ENCODE measurements at places on chromosomes 16 and 17.

DNA sequence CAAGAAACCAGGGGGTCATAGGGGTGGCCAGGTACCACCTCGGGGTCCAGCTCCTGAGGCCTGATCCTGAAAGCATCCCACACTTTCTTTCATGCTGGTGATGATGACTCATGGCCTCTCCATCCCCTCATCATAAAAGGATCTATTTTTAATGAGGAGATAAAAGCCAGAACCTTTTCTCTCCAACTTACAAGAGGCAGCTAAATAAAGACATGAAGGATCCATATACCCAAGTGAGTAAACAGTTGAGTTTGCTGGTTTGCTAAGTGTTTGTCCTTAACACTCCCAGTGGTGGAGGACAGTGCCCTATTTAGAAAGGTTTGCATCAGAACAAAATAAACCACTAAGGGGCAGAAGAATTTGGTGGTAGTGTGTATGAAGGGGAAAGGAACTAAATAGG, 383.8 kb downstream of the GRIN2A start:
- no peak for DNase-seq

GRCh38 chr17:59800530-59800942, 92.2 kb downstream of the TUBD1 start:
- DNase-seq: no peak

DNA sequence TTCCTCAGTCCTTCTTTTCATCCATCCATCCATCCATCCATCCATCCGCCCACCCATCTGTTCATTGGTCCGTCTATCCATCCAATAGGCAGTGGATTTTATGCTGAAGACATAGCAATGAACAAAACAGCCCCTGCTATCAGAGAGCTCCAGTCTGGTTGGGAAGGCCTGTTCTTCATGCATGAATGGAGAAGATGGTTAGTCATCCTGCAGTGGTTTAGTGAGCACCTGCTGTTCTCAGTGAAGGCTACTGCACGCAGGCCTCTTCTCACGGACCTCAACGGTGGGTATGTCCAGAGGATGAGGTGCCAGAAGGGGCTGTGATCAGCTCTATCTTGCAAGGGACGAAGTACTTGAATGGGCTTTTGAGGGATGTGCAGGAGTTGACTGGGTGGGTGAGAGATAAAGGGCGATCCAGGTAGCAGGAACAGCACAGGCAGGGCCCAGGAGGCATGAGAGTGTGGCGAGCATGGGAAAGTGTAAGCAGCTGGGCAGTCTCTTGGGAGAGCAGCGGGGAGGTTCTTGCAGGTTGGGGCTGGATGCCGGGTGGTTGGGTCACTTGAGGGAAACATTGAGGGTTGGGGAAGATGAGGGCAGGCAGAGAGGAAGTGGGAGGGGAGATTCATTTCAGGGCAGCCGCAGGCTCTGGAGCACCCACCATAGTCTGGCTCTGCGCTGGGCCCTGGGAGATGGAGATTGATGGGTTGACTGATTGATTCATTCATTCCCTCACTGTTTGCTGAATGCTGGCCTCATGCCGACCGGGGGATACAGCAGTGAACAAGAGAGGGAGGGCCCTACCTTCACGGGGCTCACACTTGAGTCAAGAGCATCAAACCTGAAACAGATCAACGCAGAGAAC, 115.0 kb upstream of the CIBAR2 start:
- no peak for DNase-seq

DNA sequence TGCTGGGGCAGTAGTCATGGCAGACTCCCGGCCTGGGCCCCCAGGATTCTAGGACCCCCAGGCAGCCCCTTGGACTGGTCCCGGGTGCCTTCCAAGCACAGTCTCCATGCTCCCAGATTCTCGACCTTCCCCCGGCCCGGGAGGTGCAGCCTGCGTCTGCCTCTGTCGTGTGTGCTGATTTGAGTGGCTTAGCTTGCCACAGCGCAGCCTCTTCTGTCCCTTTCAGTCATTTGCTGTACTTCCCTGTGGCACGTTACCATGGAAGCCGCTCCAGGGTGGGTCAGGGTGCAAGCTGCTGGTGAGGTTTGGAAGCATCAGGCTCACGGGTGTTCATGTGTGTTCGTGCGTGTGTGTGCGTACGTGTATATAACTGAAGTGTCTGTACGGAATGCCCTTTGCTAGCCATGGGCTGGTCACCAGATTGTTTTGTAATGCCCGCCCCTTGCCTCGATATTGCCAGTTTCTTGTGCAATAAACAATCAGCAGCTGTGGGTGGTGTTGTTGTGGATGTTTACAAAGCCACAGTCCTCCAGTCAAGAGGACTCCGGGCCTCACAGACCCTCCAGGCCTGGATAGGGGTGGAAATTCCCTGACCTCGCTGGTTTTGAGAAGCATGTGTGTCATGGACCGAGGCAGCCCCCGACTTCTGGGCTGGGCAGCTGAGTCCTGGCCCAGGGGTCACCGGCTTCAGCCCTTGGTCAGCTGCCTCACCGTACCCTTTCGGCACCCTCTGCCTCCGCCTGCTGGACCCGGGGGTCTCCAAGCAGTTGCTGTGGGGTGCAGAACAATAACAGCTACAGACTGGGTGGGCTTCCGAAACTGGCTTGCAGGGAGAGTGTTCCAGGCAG, 9.7 kb upstream of the CLEC18A start:
- DNase-seq: no peak

DNA sequence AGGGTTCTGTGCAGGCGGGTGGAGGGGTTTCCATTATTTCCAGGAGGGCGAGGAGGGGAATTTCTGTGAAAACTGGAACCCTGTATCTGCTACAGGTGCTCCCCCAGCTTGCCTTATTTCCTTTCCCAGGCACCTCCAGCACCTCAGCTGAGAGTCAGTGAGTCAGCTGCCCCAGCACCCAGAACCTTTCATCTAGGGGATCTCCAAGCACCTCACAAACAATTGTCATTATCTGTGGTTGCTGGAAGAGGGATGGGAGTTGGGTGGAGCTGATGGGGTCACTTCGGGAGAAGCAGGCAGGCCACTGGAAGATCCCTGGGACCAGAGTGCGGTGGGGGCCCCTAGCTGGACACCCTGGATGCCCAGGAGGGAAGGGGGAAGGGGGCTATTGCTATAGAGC, 10.0 kb upstream of the CLUH start:
- no peak for DNase-seq

GRCh38 chr16:81514041-81514559, 69.5 kb downstream of the CMIP start:
- DNase-seq: no peak

- DNase-seq: no peak
These were observed 123.7 kb downstream of the SPACA3 start for GRCh38 chr17:33115366-33115765.

GRCh38 chr16:64540434-64540833, 581.4 kb downstream of the CDH11 start:
- DNase-seq: no peak

DNA sequence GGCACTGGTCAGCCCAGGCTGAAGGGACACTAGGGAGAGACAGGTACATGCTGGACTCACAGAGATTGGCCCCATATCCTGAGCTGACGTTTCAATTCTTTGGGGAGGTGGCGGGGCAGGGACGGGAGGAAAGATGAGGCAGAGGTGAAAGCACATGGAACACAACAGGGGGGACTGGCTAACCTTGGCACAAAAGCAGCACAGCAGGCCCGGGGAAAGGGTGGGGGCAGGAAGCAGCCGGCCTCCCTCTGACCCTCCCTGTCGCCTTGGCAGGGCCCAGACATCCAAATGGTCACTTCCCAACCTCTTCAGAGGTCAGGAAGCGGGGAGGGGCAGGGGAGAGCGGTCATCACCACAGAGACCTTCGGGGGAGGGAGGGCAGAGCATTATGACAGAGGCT, 6.6 kb downstream of the VAT1 start:
- no peak for DNase-seq

DNA sequence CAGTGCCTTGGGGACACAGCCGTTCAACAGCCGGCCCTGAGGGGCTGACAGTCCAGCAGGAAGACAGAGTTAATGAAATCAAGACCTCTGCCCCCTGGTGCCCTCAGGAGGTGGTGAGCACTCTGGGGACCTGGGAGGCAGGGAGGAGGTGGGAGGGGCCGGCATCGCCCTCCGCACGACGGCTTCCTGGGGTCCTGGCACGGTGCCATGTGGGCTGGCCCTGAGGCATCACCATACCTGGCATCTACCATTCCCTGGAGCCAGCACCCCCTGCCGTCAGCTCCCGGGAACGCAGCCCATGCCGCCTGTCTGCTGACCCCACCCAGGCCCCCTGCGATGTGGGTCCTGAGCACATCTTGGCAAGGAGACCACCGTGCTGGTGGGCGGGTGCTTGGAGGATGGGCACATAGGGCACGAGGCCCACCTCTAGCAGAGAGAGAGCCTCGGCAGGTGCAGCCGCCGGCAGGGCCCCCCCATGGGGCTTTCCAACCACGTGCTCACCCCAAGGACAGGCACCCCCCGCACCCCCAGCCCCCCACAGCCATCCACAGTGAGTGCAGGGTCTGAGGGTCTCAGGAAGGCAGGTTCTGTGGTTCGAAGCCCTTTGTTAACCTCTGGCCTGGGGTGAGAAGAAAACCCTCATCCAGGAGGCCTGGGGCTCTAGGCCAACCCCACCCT, 52.5 kb downstream of the ZFPM1 start:
- peak; percentile 41 for DNase-seq

GRCh38 chr16:66002601-66003000, 363.9 kb upstream of the CDH5 start:
- DNase-seq: no peak

- no peak for DNase-seq
These were observed 8.0 kb upstream of the CCL1 start for GRCh38 chr17:34370997-34371395.

DNA sequence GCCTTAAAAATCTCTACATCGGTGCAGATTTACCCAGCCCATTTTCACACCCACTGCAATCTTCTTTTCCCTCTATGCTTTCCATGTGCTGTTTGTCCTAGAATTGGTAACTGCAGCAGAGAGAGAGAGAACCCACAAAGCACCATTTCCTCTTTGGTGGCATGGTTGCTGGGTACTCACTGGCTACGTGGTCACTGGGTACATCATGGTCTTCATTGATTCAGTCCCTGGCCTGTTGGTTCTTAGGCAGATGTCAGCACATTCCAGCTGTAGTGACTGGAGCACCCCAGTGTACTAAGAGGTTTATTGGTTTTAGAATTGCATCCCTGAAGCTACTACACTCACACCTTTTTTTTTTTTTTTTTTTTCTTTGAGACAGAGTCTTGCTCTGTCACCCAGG, 156.1 kb upstream of the CACNG5 start:
- no peak for DNase-seq

GRCh38 chr17:57352665-57353175, 96.4 kb downstream of the MSI2 start:
- no peak for DNase-seq

DNA sequence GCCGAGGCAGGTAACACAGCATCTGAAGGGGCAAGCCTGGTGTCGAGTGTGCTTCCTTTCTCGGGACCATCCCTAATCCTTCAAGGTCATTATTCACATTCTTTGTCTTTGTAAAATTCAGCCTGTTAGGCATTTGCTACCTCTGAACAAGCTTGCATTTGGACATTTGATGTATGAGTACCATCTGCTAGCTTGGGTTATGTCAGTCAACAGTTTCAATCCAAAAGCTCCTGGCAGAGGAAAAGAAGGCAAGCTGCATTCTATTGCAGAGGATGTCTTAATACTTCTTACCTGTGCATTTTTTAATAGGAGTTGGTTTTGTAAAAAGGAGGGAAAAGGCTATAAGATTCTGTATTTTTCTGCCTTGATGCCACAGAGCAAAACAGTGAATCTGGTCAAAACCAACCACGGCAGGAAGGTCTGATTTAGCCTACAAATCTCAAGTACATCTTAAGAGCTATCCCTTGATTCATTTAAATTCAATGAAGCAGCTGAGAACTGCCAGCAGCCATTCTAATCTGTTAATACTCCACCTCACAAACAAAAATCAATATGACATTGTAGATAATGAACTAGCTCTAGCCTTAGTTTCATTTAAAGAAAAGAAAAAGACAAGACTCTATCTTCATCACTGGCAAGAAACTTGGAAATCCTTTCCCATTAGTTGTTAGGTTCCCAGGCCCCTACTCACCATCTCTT, 39.0 kb downstream of the TEX2 start:
- DNase-seq: no peak

- no peak for DNase-seq
These were observed 775 bp downstream of the PRPSAP2 start for GRCh38 chr17:18858567-18859245.

DNA sequence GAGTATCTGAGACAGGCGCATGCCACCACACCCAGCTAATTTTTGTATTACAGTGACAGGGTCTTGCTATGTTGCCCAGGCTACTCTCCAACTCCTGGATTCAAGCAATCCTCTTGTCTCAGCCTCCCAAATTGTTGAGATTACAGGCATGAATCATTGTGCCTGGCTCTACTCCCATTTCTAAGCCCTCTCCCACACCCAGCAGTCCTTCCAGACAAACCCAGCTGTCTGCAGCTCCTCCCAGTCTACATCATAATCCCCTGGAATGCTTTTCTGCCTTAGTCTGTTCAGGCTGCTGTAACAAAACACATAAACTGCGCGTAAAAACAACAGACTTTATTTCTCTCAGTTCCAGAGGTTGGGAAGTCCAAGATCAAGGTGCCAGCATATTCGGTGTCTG, 144.5 kb downstream of the GRIN2A start:
- DNase-seq: no peak

GRCh38 chr17:16026895-16027294, 27.3 kb downstream of the TTC19 start:
- DNase-seq: no peak

GRCh38 chr16:20740007-20740883, 1.4 kb downstream of the THUMPD1 start:
- no peak for DNase-seq

DNA sequence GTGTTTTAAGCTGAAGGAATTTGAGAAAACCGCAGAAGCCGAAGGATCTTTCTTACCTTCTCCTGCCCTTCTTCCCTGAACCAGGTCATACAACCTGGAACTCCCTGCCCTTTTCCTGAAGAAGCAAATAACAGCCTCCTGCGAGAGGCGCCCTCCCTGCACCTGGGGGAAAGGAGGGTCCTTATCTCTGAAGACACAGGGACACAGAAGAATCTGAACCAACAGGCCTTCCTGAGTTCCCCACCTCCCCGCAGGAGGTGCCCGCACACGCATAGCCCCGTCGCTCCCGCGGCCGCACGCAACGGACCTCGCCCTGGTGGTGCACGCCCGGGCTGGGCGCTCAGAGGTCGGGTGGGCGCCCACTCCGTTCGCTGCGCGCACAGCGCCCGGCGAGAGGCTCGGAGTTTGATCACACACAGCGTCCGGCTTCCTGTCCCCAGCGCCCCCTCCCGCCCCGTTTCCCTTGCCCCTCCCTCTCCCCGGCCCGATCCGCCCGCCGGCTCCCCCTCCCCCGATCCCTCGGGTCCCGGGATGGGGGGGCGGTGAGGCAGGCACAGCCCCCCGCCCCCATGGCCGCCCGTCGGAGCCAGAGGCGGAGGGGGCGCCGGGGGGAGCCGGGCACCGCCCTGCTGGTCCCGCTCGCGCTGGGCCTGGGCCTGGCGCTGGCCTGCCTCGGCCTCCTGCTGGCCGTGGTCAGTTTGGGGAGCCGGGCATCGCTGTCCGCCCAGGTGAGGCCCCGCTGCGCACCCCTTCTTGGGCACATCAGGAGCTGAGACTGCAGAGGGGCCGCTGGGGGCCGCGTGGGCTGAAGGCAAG, at the start of gene TNFSF12:
TNFSF12 (plus strand) TSS at position 474 of the 816 bp plus-strand sequence; CDS start at position 570, 96 bp downstream.
- peak; percentile 35 for DNase-seq

GRCh38 chr17:65609749-65610148, 48.3 kb upstream of the AXIN2 start:
- DNase-seq: no peak

- DNase-seq: peak; percentile 49
These were observed 229.8 kb downstream of the CPPED1 start for GRCh38 chr16:12573730-12574383.
